Hematopoietic multipotent progenitor cell treated with erythropoietin and hydrocortisone succinate and interleukin-3 and kit ligand, for 6 days (in vitro differentiated cells): ENCODE measurements at places on chromosomes 4 and X.

- DNase-seq = no peak
Measured at GRCh38 chr4:41374490-41374889, 117.8 kb downstream of the UCHL1 start.

GRCh38 chrX:101658661-101659491 lies 774 bp downstream of the ARMCX2 start:
- DNase-seq = peak; percentile 38

GRCh38 chr4:25941457-25942221 lies 27.6 kb downstream of the SMIM20 start:
- no peak for DNase-seq

DNA sequence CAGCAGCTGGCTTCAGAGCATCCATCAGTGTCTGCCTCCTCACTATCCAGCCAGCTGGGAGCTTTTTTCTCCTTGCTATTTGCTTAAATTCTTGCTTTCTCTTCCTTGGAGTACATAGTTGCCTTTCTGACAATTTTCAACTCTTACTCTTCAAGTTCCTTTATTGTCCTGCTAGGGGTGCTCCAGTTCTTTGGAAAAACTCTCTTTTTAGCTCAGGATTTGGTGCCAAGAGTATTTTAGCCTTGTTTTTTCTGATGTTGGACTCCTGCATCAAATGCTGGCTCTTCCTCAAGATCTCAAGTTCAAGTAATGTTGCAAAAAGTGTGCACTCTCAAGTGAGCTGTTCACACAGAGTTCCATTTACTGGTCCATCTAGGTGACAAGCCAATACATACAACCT lies 126.4 kb downstream of the KDR start:
- no peak for DNase-seq

DNA sequence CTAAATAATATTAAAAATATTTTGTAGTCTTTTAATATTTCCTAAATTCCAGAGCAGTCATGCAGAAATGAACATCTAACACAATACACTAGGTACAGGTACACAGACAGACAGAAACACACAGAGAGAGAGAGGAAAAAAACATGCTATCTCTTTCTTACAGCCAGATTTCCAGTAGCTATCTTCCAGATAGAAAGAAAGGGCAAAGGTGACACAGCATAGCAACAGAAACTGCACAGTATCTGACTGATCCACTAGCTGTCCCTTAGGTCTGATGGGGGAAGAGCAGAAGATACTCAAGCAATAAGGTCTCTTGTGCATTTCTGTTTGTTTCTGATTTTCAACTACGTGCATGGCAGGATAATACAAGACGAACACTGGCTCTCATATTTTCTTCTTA lies 7.8 kb downstream of the FBXW7 start:
- DNase-seq = peak; percentile 62

DNA sequence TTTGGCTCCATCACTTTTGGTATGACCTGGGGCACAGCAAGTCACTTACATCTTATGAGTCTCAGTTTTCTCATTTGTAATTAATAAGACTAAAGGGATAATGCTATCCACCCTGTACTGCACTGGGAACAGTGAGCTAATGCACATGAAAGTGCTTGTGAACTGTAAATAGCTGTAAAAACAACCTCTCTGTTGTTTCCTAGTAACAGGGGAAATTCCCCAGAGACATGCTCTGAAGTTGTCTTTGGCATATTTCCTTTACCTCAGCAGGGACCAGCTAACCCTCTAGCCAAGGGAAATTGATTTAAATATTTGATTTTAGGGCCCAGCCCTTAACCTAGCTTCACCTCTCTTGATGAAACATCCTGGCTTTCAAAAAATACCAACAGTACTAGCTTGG lies 6.1 kb upstream of the CYSLTR1 start:
- DNase-seq = no peak

DNA sequence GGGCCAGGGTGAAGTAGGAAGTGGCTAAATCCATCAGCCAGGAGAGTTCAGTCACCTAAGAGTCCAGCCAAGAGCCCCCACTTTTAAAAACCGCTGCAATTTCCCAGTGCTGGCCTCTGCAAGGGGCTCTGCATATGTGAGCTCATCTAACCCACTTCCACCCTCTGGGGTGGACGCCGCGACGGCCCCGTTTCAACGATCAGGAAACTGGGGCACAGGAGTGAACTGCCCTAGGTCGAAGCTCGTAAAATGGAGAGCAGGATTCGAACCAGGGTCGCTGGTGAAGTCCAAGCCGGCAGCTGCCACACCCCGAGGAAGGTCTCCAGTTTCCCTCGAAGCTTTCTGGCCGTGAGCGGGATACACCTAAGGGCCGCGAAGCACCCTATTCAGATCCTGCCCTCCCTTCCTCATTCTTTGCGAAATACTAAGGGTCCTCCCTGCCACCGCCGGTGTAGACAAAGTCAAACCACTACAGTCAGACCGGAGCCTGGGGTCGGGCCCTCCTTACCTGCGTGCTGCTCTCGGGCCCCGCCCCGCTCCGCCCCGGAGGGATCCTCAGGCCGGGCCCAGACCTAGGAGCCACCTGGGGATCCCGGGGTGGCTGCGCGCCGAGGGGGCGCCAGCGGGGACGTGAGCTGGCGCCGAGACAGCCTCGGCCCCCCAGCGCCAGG lies 446 bp downstream of the EVC2 start:
- no peak for DNase-seq

GRCh38 chrX:72101597-72102037 lies 30.1 kb downstream of the RTL5 start:
- no peak for DNase-seq

DNA sequence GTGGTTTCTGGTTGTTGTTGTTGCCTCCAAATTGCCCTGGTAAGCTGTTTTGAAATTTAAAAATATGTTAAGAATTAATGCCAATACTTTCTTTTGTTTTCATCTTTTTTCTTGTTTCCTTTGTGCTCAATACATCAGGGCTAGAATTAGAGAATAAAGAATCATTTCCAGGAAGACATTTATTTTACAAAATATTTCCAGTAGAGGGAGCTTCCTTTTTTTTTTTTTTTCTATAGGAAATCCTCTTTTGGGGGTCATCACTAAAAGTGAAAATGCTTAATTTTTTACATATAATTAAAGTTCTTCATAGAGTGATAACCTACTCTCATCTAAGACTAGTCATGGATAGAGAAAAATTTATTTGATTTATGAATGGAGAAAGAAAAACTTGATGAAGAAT lies 2.4 kb downstream of the GLRA3 start:
- DNase-seq = no peak

GRCh38 chr4:8779490-8779932 lies 92.1 kb downstream of the HMX1 start:
- DNase-seq = no peak

- peak; percentile 55 for DNase-seq
Measured at GRCh38 chrX:81377329-81377728, 175.4 kb downstream of the SH3BGRL start.

GRCh38 chr4:104728380-104729122 lies 233.9 kb upstream of the CXXC4 start:
- DNase-seq = no peak

DNA sequence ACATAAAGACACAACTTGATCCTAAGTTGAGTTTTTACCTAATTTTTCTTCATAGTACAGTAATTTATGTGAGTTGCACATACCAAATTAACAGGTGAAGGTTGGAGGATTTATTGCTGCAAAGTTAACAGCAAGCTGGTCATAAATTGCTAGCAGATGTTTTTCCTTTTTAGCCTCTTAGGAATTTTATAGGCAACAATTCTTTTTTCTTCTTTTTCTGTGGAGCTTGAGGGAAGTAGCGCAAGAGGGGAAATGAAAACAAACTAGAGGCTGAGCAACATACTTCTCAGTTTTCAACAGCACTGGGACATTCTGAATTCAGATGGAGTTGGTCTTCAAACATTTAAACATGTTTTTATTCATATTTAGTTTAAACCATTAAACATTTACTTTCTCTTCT lies 63.7 kb upstream of the TLR2 start:
- DNase-seq = no peak

DNA sequence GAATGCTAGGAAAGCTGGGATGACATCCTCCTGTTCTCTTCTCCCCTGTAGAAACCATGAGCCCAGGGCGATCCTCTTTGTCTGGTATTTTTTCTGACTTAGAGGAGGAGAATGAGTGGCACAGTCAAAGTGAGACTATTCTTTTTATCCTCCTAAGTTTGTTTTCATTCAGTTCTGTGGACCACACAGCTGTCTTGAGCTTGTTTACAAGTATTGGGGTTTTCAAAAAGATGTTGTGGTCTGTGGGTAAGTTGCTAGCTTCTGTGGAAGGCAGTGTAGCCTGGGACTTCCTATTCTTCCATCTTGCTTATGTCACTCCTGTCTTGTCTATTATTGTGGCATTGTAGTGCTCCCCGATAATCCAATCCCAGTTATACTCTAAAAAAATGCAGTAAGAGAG lies 223.0 kb downstream of the PAPSS1 start:
- no peak for DNase-seq

DNA sequence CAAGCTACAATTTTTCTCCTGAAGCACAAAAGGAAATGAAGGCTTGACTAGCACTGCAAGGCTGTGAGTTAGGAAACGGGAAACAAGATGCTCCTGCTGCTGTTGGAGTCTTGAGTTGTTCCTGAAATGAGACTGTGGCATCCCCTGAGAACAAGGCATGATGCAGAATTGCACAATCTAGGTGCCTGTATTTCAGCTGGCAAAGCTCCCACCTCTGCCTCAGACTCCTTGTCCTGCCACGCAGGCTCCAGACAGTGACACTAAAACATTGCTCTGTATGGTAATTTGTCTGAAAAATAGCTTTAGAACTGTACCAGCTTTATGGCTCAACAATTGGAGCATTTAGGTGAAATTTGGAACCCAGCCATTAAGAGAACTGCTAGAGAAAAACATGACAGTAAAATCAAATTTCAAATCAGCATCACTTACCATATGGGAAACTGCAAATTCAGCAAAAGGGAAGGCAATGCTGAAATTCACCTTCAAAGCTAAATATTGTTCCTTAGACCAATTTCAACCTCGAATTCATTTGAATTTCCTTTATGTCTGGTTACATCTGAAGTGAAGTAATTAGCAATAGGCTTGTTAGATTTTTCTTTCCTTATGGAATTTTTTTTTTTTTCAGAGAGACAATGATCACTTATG lies 103.4 kb downstream of the MFAP3L start:
- no peak for DNase-seq

DNA sequence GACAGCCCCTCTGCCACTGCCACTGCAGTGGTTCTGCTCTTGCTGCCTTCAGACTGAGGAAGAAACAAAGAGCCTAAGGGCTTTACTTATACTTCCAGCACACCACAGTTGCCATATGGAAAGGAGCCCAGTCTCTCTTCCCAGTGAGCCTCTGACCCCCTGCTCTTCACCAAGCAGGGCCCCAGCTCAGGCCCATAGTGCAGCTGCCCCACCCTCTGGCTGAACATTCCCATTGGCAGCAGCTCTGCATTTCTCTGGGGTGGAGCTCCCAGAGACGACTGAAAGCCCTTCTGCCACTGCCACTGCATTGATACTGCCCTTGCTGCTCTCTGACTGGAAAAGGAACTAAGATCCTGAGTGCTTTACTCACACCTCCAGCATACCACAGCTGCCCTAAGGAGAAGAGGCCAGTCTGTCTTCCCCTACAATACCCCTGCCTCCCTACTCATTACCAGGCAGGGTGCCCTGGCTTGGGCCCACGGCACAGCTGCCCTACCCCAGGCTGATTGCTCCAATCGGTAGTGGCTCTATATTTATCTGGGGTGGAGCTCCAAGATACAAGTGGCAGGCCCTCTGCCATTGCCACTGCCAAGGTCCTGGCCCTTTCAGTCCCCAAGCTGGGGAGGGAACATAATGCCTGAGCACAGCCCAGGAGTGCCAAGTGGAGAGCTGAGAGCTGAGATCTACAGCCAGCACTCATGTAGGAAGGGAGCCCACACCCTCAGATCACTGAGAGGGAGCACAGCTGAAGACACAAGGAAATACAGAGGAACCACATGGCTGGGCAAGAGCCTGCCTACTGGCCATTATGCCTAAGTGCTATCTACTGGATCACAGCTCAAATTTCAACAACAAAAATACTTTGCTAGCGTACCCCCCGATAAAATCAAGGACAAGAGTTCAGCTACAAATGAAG lies 36.0 kb downstream of the AWAT2 start:
- no peak for DNase-seq

- no peak for DNase-seq
Measured at GRCh38 chr4:110702326-110702725, 79.4 kb upstream of the PITX2 start.

- no peak for DNase-seq
Measured at GRCh38 chr4:183757060-183757459, 98.0 kb downstream of the TRAPPC11 start.
